ENCODE measurements at places on chromosomes 16 and 17. TPM values are rescaled to one million over a fixed set of nuclear protein-coding genes. Genes with fewer than 3 reads are reported as not detected.
A peak's percentile ranks its signal among the peaks of the same experiment; 100 is the strongest.

GRCh38 chr16:76421571-76421970 is 144.4 kb downstream of the CNTNAP4 start:
- no peak for DNase-seq

GRCh38 chr17:57943645-57944044 is 11.6 kb downstream of the CUEDC1 start:
- DNase-seq: no peak

GRCh38 chr16:85029408-85029784 is 1.8 kb downstream of the KIAA0513 start:
- peak; percentile 67 for DNase-seq

ST6GALNAC1 gene
- not detected for total RNA-seq

DNA sequence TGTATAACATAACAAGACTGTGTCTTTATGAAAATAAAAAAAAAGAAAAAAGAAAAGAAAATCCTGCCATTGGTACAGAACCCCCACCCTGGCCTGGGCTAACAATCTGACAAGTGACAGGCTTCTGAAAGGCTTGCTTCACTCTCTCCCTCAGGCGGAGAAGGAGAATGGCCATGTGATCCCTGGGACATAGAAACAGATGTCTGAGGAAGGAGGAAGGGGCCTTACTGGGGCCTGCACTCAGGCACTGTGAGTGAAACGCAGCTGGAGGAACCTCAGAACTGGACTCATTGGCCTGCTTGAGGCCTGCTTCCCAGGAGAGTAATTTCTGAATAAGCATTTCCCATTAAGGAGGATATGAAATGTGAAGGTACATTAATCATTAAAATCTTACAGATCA is 17.5 kb downstream of the MAP3K14 start:
- DNase-seq: no peak

ZNF18 gene
- 7.0 TPM for total RNA-seq

DNA sequence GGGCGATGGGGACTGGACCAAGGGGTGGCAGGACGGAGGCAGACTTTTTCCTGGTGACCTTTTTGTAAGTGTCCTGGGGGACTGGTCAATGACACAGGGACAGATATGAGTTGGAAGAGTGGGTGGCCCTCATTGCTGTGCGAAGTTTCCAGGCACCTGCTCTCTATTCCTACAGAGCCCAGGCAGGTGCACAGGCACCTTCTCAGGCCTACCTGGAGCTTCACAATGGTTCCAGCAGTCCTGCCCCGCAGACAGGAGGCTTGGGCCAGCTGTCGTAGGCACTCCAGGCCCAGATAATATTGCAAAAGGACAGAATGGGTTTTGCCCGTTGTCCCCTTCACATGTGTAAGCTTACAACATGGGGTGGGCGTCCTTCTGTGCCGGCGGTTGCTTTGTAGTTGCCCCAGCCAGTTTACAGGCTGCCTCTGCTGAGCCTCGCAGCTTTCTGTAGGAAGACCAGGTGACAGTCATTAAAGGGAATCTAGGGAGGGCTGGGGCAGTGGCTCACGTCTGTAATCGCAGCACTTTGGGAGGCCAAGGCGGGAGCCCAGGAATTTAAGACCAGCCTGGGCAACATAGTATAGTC is 84.3 kb downstream of the ARHGAP23 start:
- DNase-seq: no peak

DNA sequence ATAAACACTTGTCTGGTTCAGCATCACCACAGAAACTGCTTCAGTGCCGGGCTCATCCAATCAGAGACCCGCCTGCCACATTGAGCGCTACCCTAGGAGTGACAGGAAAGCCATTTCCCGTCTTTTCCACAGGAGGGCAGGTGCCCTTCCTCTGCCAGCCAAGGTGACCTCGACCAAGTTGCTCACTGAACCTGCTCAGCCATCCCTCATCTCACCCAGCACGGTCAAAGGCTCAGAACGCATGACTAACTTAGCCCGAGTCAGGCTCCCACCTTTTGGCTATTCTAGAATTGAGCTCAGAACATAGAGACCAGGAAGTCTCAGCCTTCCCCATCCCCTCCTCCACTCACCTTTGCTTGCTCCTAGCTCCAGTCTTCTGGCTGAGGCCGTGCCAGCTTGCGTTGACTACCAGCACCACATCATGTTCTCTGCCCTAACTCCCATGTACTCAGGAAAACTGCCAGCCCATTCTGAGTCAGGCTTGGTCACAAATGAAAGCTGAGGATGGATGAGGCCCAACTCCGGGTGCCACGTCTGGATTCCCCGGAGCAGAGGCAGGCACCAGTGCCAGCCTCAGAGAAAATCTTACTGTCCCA is 15.6 kb downstream of the MRPS23 start:
- DNase-seq: no peak

GRCh38 chr16:64364416-64364815 is 757.4 kb downstream of the CDH11 start:
- DNase-seq: no peak

TBC1D28 gene
- not detected for total RNA-seq

XYLT1 gene
- 26.4 TPM for total RNA-seq

- no peak for DNase-seq
Measured at GRCh38 chr17:38815576-38816193, 9.4 kb downstream of the CWC25 start.

CACNG5 gene
- not detected for total RNA-seq

DNA sequence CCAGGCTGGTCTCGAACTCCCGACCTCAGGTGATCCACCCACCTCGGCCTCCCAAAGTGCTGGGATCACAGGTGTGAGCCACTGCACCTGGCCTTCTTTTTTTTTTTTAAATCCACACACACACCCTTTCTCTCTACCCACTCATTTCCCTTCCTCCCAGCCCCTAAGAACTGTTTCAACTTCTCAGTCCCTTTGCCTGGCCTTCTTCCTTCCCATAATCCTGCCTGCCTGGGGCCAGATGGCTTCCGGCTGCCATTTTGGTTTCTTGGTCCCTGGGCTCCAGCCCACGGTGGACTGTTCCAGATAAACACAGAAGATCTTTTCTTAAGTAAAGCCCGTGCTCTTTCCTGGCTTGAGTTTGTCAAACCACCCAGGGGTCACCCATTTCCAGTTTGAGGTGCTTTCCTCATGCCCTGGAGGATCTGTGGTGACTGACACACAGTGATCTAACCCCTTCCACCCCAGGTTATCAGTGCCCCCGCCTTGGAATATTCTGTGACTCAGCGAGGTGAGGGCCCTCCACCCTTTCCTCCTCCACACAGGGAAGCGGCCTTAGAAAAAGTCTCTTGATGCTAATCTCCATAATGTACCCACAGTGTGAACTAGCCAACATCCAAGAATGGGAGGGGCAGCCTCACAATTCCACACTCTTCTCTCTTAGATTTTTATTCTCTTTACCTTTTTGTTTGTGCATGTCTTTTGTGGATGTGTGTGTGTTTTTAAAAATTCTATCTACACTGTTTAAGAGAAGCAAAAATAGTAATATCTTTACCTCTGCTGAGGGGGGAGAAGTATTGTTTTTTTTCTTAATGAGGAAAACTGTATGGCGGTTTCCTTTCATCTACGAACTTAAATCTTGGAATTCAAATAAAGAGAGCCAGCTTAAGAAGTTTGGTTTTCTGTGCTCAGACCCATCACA is 60.0 kb downstream of the CRISPLD2 start:
- DNase-seq: no peak

KRT39 gene
- not detected for total RNA-seq

DNA sequence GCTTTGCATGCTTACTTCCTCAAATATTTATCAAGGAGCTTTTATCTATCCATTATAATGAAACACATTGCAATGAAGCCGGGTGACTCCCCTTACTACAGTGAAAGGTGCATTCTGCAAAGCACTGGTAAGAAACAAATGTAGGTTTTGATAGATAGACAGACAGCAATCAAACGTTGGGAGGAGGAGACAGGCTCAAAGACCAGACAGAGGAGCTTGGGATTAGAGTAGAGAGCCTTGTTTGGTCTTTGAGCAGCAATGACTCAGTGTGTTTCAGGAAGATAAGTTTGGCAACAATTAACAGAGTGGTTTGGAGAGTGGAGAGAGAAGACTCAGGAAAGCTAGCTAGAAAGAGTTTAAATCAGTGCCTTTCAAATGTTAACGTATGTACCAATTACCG is 68.8 kb downstream of the ZNF18 start:
- DNase-seq: no peak

CDRT4 gene
- total RNA-seq: 34.0 TPM

DNA sequence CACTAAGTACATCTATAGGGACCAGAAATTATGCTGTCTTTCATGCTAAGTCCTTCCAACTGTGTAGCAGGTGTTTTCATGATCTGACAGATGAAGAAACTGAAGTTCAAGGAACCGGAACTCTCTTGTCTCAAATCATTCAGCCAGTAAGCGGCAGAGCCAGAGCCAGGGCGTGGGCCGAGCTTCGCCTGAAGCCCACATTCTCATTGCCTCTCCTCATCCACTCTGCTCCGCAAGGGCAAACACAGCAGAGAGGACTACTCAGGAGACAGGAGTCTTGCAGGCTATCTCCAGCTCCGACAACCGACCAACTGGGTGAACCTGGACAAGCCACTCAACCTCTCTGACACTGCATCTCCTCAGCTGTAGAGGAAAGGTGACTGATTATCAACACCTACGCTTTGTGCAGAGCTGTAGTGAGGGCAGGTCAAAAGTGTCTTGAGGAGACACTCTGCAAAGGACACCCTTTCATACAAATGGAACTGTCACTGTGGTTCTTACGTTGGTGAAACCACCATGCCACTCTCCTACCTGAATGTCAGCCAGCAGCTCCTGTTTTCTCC is 72.9 kb downstream of the CYTH1 start:
- DNase-seq: no peak

- no peak for DNase-seq
Measured at GRCh38 chr17:62781831-62782251, 26.3 kb downstream of the MARCHF10 start.

GRCh38 chr17:54277868-54278267 is 455.1 kb downstream of the KIF2B start:
- DNase-seq: no peak

Data from natural killer cell treated with Interleukin-12 subunit alpha and Interleukin-12 subunit beta and Interleukin-15 and Interleukin-18, amount 100 ng/mL, for 72 hours (primary cell).